ENCODE measurements at places on chromosomes 1 and 21.

GRCh38 chr1:89896105-89896942 lies 75.5 kb downstream of the LRRC8D start:
- no peak for DNase-seq

DNA sequence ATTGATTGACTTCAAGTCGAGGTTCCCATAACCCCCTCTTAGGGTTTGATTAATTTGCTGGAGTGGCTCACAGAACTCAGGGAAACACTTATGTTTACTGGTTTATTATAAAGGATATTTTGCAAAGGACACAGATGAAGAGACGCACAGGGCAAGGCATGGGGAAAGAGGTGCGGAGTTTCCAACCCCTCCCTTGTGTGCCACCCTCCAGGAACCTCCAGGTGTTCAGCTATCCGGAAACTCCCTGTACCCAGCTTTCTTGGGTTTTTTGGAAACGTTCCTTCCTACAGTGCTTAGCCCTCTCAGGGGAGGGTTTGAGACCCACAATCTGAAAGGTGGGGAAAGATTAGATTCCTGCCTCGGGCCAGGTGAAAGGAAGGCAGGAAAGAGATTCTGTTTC lies 48.2 kb downstream of the UCK2 start:
- DNase-seq, result no peak

- no peak for DNase-seq
Measured at GRCh38 chr1:159826441-159827101, at the start of gene SLAMF8. Gene SLAMF8 (plus strand): TSS chr1:159826873. CDS start chr1:159826899, 26 bp downstream.

GRCh38 chr1:159081626-159082025 lies 5.1 kb upstream of the AIM2 start:
- no peak for DNase-seq

DNA sequence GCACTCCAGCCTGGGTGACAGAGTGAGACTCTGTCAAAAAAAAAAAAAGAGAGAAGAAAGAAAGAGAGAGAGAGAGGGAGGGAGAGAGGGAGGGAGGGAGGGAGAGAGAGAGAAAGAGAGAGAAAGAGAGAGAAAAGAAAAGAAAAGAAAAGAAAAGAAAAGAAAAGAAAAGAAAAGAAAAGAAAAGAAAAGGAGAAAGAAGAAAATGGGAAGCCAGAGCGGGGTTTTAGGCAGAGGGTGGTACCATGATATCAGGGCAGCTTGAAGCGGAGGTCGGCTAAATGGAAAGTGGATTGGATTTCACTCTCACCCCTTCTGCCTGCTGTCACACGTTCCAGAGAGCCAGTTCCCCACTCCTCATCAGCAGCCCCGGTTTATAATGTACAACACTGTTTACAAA lies 1.9 kb downstream of the TMCO4 start:
- no peak for DNase-seq

GRCh38 chr1:20250340-20250989 lies 40.2 kb upstream of the VWA5B1 start:
- DNase-seq, result no peak

DNA sequence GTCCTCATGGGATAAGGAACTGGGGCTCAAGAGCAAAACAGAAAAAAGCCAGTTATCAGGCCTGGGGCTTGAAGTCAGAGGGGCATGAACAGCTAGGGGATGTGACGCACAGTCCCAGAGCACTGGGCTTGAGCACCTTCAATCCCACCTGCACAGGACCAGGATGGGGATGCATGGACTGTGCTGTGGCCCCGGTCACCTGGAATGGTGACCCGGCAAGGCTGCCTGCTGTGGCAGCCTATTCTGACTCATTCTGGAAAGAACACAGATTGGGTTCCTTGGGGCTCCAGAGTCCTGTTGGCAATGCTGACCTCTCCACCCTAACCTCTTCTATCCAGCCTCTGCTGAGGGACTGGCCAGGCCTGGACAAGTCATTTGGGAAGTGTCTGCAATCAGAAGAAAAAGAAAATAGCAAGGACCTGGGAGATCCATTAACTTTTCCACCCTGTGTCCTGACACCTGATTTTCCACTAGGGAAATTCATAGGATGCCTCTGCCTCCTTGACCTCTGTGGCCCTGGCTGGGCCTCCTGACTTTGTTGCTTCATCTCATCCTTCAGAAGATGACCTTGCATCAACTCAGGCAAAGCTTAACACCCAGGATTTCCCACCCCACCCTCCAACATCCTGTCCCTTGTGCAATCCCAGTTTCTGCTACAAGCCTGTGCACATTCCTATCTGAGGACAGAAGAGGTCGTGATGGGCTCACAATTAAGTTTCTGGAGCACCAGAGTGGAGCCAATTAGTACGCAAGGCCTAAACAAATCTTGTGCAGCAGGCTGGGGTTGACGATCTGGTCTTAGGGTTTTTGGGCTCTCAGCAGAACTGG lies 17.9 kb upstream of the FMOD start:
- DNase-seq, result peak; percentile 47
